Stimulated activated CD4-positive, alpha-beta T cell treated with anti-CD3 and anti-CD28 coated beads, Interleukin-2, amount 100 ng/mL, for 24 hours (primary cell): ENCODE measurements at places on chromosomes 5 and 9.

- no peak for DNase-seq
Observed at GRCh38 chr9:69149321-69149807, 24.7 kb upstream of the TJP2 start.

DNA sequence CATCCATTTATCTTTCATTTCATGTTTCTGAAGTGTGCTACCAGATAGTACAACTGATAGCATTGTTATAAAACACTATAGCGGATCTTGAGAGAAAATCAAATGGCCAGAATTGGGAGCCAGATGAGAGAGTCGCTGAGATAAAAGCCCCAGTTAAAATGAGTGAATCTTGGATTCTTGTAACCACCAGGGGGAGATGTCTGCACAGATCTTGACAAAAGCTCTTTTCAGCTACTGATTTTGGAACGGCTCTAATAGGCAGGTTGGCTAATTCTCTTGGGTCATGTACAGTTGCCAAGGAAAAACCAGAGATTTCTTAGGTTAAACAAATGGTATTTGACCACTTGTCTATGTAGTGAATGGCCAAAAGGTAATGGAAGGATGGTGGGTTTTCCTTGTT lies 21.7 kb downstream of the F2RL2 start:
- no peak for DNase-seq

GRCh38 chr9:21873540-21874221 lies 71.2 kb downstream of the MTAP start:
- no peak for DNase-seq

DNA sequence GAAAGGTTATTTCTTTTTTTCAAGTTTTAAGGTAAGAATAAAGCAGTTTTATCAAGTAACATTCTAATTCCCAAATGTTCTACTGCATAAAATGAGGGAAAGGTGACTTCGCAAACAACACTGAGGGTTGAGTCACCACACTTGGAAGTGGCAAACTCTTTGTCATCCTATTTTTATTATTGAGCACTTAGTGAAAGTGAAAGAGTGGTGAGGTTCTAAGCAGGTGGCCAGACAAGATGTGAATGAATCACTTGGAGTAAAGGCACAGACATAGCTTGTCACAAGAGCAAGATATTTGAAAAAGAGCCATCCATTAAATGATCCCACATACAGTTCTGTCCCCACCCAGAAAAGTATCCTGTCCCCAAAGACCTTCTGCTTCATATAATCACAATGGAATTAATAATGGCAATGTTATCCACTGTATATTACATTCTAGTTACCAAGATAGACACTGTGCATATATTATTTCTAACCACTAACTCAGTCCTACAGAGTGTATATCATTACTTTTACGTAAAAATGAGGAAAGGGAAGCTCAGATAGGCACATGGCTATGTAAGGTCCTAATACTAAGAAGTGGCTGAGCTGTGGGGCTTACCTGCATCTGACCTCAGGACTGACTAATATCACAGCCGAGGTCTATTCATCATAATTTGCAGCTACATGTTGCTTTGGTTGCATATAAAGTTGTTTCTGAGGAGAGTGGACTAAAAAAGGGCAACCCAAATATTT lies 730.4 kb upstream of the MEF2C start:
- no peak for DNase-seq

- DNase-seq, result no peak
Observed at GRCh38 chr9:5579881-5580280, 49.0 kb upstream of the RIC1 start.

DNA sequence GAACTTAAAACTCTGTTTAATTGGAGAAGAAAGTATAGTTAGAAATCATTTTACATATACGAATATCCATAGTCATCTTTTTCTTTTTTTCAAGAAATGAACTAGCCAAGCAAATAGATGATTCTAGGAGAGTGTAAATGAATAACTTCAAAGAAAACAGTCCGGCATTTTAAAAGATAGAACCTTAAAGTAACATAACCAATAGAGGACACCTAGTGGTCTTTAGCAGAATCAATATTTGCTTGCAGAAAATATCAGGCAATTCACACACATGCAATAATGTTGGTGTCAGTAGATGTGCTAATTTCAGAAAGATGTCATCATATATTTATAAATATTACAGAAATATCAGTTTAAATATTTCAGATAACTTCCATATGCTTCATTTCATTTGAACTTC lies 57.1 kb downstream of the HCN1 start:
- DNase-seq, result no peak

GRCh38 chr5:58985311-58985710 lies 402.4 kb downstream of the RAB3C start:
- DNase-seq, result no peak

- no peak for DNase-seq
Observed at GRCh38 chr9:76321195-76321828, 72.9 kb downstream of the RFK start.

DNA sequence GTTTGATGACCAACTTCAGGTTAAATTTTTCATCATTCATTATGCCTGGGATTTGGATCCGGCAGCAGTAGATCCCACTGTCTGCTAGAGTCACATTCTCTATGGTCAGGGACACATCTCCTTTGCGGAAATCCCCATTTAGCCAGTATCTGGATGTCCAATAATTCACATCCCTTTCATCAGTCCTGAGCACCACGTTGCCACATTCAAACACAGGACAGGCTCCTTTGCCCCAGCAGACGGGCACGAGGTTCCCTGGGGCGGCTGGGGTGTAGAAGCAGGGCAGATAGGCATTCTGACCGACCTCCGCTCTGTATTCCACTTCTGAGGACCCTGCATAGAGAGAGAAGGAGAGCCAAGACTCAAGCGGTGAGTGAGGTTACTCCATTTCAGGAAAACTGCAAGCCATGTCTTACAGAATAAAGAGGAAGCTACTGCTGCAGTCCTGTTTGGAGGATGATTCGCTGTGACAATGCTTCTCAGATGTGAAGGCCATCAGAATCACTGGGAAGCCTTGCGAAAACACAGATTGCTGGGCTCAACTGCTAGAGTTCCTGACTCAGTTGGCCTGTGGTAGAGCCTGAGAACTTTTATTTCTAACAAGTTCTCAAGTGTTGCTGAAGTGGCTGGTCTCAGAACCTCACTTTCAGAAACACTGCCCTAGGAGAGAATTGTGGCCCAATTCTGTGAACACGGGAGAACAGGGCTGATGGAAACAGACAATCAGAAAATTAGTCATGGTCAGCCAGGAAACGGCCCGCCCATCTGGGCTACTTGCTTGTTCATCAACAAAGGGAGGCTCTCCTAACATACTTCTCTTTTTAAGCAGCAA lies 2.0 kb downstream of the HAVCR2 start:
- DNase-seq, result peak; percentile 38

- no peak for DNase-seq
Observed at GRCh38 chr9:134919303-134919702, 1.6 kb upstream of the FCN1 start.

DNA sequence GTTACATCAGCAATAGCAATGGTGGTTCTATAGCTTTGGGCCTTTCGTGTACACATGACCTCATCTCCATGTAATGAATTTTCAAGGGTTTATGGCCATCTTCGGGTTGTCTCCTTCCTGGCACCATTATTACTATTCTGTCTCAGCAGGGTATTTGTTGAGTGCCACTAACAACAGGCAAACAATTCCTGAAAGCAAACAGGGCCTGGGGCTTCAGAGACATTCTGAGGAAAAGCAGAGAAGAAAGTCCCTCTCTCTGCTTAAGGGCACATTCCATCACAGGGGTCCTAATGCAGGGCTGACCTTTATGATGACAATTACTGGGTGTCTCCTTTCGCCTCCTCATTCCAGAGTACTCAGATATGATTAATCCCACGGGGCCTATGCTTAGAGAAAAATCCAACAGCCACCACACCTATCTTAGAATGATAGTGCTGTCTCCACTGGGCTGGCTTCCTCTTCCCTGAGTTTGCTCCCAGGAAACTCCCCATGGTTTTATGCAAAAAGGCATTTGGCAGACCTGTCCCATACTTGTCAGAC lies 540.2 kb upstream of the ZNF462 start:
- no peak for DNase-seq

DNA sequence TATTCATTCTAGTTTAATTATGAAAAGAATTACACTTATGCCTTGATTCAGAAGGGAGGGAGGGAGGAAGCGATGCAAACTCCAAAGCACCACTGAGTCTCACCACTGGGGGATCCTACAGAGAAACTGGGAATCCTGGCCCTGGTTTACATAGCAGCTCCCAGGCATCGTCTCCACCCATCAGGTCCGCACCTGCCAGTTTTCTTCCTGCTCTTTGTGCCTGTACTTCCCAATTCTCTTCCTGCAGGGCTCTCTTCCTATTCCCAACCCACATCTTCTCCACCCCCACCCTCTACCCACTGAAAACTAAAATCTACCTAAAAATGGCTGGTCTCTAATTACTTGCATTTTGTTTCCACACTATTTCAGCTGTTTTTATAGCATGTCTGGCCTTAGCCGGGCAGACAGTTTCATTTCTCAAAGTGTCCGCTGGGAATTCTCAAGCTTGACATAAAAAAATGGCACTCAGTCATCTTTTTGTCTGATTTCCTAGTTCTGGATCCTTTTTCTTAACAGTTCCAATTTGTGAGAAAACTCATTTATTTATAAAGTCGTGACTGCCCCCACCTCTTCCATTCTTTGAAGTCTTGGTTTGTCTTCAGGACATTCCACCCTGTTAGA lies 1.6 kb upstream of the TNIP1 start:
- no peak for DNase-seq

DNA sequence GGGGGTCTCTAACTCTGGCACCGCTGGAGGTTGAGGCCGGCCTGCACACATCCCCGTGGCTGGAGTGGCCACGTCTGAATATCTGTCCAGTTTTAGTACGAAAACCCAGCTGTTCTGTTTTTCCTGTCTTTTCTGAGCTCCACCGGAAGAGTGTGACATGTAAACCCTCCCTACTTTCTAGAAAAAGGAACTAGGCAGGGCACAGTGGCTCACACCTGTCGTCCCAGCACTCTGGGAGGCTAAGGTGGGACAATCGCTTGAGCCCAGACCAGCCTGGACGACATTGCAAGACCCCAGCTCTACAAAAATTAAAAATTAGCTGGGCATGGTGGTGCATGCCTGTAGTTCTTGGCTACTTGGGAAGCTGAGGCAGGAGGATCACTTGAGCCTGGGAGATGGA lies 8.2 kb upstream of the PHYKPL start:
- DNase-seq, result no peak

- no peak for DNase-seq
Observed at GRCh38 chr5:170582644-170583330, 79.0 kb downstream of the KCNIP1 start.

DNA sequence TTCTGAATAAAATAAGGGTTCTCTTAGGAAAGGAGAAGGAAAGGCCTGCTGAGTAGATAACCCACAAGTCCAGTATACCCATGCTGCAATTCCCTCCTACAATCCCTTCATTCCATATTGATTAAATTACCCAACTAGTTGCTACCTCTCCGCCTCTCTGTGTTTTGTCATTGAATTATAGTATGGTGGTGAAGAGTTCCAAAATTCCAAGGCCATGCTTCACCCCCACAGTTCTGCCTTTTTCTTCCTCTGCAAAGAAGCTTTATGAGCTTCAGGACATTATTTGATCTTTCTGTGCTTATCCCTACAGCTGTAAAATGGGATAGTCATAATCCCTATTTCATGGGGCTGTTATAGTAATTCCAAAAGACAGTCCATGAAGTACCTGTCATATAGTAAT lies 215.6 kb downstream of the ACTL7B start:
- DNase-seq, result no peak

- DNase-seq, result no peak
Observed at GRCh38 chr5:74556006-74556405, 84.5 kb downstream of the ENC1 start.

GRCh38 chr5:7364226-7364875 lies 31.6 kb upstream of the ADCY2 start:
- no peak for DNase-seq

- DNase-seq, result no peak
Observed at GRCh38 chr9:4106760-4107143, 193.1 kb downstream of the GLIS3 start.
